PC-3 (cell line): ENCODE measurements at places on chromosomes 1 and 21. TPM values are rescaled to one million over a fixed set of nuclear protein-coding genes. Genes with fewer than 3 reads are reported as not detected.

DNA sequence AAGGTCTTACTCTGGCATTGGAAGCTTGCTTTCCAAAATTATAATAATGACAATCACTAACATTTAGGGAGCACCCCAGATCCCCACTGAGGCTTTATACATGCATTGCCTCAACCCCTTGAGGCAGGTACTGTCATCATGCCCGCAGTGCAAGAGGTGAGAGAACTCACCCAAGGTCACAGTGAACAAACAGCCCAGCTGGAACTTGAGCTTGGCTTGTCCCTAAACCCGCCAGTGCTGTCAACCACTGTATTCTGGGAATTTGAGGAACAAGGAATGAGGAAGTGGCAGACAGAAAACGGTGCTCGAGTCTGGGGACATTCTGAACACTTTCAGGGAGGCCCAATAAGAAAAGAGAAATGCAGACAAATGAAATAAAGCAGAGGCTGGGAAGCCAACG is 34.6 kb upstream of the TLR5 start:
- no peak for DNase-seq

DNA sequence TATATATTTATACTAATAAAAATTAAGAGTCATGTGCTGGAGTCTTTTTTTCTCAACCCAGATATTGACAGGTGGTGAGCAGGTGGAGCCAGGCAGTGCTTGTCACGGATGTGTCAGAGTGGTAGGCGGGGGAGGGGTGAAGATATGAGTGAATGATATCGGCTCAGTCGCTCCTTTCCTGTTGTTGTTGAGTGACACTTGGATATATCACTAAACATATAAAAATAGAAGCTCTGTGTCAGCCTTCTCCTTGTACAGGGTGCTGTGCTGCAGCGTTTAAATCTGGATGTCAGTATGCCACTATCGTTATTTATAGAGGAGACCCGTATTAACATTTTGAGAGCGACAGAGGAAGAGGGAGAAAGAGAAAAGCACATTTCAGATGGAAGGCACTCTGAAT is 339.6 kb downstream of the NUF2 start:
- no peak for DNase-seq

- DNase-seq: no peak
Observed at GRCh38 chr1:68147534-68148171, 84.7 kb downstream of the WLS start.

DNA sequence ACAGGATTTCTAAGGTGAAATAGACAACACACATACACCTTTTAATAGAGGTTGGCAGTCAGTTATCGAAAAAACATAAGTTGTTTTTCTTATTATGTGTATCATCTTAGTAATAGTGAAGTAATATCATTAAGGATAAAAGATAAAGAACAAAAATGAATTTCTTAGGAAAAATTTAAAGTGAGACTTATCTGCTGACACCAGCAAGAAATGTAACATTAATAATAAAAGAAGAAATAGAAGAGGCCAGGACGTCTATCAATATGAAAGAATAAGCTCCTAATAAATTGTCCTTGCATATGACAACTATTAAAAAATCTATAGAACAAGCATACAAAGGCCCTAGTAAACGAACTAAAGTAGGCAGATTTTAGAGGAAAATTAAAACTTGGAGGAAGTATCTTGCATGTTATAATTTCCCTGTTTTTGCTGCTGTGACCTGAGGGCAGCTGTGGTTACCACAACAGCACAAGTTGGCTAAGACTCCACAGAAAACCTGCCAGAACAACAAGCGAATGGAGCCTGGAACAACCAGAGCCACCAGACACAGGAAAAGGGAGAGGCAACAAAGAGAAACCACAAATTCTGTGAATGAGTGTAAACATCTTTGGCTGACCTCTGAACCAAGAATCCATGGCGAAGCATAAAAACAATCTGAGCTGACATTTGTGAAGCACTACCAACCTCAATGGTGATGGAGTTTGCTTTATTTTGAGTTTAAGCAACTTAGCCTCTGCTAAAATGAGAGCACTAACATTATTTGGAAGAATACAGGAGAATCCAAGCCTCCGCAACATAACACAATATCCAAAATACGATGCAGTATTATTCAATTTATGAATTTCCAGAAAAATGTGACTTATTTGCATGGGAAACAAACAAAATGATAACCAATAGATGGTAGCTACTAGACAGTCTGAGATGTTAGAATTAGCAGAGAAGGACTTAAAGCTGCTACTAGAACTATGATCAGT is 207.5 kb downstream of the KCNT2 start:
- peak; percentile 43 for DNase-seq

- DNase-seq: peak; percentile 86
Observed at GRCh38 chr1:178652506-178653490, 72.2 kb upstream of the RALGPS2 start.

DNA sequence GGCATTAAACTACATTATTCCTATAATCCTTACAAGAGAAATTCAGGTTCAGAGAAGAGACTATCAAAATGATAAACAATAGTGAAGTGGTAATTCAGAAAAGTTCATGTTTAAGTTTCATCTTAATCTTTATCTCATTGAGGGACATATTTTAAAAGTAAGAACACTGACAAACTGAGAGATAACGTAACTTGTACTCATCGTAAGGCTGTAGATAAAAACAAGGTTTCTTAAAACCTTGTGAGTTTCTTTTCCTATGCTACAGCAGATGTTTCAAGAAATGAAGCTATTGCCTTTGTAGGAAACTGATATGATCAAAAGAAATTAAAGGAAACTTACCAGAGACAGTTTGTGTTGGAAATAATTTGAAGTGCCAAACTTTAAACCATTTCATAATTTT is 65.0 kb downstream of the RERE start:
- no peak for DNase-seq

DNA sequence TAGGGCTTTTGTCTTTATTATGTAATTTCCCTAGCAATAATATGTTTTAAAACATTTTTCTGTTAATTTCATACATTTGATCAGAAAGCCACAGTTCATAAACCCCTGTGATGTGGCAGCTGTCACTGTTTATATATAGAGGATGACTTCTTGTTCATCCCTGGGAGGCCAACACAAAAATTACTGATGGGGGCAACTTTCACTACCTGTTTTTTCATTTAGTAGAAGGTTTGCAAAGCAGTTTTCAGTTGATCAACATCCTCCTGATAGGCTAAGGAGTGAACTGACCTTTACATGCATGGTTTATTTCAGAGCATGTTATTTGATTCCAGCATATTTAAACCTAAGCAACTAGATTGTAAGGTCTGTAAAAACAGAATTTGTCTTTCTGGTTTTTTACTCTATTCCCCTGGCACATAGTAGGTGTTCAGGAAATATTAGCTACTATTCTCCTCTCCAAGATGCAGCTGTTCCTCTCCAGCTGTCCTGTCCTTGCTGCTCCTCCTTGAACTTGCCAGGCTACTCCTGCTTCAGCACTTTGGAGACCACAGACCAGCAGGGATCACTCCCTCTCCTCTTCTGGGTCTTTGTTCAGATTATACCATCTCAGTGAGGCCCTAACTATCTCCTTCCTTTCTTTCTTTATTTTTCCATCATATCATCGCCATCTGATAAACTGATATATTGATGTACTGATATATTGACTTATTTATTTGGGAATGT is 54.7 kb downstream of the ROR1 start:
- no peak for DNase-seq

- peak; percentile 66 for DNase-seq
Observed at GRCh38 chr1:29379443-29380073, 143.2 kb downstream of the PTPRU start.

GRCh38 chr1:108830119-108831008 is 26.5 kb downstream of the AKNAD1 start:
- DNase-seq: peak; percentile 95

- DNase-seq: no peak
Observed at GRCh38 chr1:243705585-243705984, 144.5 kb downstream of the AKT3 start.

DNA sequence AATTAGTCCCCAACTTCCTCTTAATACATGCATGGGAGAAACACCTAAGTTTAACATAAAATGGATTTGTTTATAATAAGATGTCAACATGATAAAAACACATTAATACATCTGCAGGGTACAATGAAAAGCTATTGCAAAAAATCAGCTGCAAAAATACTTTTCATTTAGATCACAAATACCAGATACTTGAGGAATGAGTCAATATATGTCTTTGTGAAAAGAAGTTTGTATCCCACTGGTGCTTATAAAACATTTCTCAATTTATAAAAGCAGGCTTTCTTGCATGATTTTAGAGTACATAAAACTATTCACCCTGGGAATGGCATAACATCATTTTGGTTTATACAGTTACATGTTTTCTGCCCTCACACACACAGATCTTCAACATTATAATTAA is 18.6 kb upstream of the PRKAA2 start:
- DNase-seq: peak; percentile 47

- DNase-seq: no peak
Observed at GRCh38 chr1:116232989-116233514, 121.9 kb downstream of the MAB21L3 start.

DNA sequence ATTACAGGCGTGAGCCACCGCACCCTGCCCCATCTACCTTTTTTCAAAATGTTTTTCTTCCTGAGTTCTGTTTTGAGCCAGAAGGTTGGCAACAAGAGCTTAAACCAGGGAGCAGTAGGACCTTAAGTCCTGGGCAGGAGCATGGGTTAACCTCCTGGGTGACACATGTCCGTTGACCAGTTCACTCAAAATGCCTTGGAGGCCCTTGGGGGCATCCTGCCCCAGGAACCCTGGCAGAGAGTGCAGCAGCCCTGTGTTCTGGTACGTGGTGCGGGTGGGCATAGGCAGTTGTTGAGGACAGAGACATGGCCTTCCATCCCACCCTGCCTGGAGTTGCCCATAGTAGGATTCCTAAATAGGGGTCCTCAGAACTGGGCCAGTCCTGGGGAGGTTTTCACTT is 11.6 kb downstream of the H6PD start:
- no peak for DNase-seq

- no peak for DNase-seq
Observed at GRCh38 chr1:152457561-152457960, 43.5 kb upstream of the CRNN start.

DNA sequence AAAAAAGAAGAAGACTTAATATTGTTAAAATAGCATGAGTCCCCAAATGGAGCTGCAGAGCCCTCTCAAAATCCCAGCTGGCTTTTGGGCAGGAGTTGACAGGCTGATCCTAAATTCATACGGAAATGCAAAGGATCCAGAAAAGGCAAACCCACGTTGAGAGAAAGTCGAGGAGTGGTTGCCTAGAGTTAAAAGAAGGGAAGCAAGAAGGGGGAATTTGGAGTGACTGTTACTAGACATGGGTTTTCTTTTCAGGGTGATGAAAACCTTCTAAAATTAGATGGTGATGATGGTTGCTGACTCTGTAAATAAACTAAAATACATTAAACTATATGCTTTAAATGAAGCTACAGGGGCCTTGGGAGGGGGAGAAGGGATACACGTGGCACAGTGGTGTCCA is 1.6 kb downstream of the DNMT3L start:
- no peak for DNase-seq

GRCh38 chr1:155062702-155063411 is 683 bp upstream of the EFNA4 start:
- DNase-seq: peak; percentile 48

GRCh38 chr1:183593356-183593755 is 3.1 kb upstream of the NCF2 start:
- DNase-seq: no peak

DNA sequence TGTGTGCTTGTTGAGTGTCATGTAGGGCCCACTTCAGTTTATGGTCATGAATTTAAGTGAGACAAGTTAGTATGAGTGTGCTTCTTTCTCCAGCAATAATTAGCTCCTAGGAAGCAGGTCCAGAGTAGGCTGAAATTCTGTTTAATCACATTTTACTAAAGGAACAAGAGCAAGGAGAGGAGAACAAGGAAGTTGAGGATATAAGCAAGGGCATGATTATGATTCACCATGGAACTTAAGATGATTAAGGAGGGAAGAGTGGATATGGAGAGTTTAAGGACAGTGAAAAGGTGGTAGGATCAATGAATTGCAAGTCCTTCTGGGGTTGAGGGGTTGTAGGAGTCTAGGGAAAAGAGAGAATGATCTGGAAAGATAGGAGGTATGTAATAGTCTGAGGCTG is 3.1 kb upstream of the DIPK1A start:
- DNase-seq: no peak

Gene NPL
- not detected in 2 replicates for total RNA-seq

Gene FNDC10
- 7.9 and 8.8 TPM in 2 replicates for total RNA-seq

Gene ANGPTL3
- not detected in 2 replicates for total RNA-seq

Gene CR1L
- not detected in 2 replicates for total RNA-seq

Gene FCRL1
- not detected in 2 replicates for total RNA-seq

Gene TSPEAR
- 2.1 and 3.2 TPM in 2 replicates for total RNA-seq
